ENCODE measurements at places on chromosomes 5 and 9.

DNA sequence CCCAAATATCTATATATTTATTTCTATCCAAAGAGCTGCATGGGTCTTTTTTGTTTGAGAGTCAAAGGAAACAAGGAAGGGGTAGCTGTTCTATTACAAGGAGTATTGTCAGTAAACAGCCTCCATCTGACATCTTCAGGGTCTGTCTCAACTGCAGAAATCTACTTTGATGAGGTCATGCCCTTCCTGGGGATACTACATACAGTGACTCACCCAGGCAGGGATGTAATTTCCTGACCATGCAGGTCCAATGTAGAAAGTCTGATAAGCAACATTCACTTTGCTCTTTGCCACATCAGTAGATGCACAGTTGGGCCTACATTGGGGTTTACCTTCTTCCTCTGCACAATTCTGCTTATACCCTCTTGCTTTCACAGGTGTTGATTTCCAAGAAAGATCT lies 165.5 kb downstream of the TLR4 start:
- DNase-seq = no peak

GRCh38 chr5:51832934-51833470 lies 449.8 kb downstream of the ISL1 start:
- DNase-seq = no peak

- DNase-seq = no peak
These were observed 6.9 kb downstream of the SOHLH1 start for GRCh38 chr9:135692410-135692809.

DNA sequence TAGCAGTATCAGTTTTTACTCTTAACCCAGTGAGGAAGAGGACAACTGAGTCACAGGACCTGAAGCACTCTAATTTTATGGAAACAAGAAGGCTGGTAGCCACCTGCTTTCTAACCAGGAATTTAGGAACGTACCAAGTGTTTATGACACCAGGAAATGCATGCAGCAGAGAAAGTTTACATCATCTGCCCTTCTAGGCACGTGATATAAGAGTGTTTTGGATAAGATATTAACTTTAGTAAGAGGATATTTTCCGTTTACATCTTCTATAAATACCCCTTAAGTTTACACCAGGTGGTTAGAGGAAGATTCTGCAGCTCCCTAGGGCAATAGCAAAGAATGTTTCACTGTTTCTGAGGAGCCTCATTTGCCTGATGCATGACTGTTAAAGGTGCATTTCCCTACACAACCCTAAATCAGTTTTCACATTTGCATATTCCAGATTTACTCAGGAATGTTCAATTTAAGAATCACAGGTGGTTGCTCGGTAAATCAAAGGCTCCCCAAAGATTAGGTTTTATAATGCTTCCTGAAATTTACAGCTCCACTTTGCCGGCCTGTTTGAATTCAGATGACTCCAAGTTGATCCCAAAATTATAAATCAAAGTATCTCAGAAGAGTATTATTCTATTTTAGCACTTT lies 1.8 kb downstream of the TSC1 start:
- no peak for DNase-seq

DNA sequence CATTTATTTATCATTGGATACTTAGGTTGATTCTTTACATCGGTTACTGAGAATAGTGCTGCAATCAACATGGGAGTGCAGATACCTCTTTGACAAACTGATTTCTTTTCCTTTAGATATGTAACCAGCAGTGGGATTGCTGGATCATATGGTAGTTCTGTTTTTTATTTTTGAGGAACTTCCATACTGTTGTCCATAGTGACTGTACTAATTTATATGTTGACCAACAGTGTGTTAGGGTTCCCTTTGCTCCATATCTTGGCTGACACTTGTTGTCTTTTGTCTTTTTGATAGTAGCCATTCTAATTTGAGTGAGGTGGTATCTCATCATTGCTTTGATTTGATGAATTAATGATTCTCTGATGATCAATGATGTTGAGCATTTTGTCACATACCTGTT lies 137.3 kb upstream of the PITX1 start:
- no peak for DNase-seq

DNA sequence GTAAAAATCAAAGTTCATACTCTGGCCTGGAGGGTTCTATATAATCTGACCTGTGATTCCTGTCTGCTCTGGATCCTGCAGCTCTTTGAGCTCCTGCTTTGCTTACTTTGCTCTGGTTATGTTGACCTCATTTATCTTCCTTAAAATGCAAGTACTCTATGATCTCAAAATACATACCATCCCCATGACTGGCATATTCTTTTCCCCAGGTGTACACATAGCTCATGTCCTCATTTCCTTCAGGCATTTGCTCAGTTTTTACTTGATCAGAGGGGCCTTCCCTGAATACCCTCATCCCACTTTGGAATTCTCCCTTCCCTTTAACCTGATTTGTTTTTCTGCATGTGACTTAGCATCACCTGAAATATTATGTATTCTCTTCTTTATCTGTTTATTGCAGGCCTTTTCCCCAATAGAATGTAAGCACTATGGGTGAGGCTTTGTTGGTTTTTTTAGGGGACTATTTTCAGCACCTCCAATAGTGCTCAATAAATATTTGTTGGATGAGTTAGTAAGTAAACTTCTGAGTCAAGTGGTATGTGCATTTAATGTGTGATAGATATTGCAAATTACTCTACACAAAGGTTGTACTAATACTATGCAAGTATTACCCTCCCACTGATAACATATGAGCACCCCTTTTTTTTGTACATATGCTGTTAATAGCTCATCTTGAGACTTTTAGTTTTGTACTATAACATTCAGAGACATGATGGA lies 211.5 kb downstream of the NMUR2 start:
- no peak for DNase-seq

DNA sequence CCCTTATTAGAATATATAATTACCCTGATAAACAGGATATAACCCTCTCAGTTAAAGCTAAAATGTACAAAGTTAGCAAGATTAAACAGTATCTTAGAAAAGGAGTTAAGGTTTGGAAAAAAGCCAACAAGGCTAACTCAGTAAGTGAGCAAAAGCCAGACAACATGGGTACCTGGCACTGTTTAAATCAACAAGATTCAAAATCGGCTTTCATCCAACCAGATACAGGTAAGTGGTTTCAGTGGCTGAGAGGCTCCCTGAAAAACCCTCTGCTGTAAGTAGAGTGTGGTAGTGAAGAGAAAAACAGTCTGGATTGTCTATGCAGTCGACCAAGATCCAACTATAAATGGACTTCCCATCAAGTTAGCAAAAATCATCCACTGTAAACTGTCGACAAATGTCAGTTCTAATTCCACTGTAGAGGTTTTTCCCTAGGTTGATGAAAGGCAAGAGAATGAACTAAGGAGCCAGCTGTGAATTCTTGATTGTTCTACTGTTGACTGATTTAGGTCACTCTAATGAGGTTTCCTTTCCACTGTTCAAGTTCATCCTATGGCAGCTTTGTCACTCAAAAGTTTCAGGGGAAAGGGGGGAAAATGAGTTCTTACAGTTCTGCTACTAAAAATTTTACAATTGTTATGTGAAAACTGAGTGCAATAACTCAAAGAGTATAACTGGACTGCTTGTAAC lies 27.3 kb downstream of the ETF1 start:
- DNase-seq = no peak

DNA sequence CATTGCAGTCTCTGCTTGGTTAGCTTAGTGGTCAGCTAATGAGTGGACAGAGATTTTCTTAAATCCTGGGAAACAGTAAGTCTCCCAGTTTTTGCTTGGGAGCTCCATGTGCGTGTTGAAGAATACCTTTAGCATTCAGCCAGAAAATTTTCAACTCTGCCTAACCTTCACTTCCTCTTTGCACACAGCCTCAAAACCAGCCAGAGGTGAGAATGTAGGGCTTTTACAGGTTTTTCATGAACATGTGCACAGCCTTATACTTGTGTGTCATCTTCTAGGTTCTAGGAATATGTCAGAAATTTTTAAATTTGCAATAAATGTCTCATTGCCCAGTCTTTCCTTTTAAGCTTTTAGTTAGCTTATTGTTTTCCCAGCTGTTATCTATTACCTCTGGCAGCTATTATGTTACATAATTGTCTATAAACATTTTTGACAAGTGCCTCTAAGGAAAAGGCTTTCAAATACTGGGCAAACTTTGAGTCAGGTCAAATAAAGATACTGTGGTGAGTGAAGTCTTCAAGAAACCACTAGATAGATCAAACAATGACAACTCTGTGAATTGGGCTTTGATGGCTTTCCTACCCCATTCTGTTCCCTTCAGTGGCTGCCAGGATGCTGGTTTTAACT lies 12.7 kb downstream of the ADGRV1 start:
- DNase-seq = no peak

Data from GM10248 (cell line).